GOT3 (cell line): ENCODE measurements at places on chromosomes 1 and 21.
A peak's percentile ranks its signal among the peaks of the same experiment; 100 is the strongest.

- DNase-seq = no peak
Measured at GRCh38 chr1:212234431-212235395, 50.5 kb upstream of the PPP2R5A start.

- no peak for DNase-seq
Measured at GRCh38 chr21:44628707-44629391, 2.0 kb downstream of the KRTAP10-9 start.

GRCh38 chr1:79193211-79194079 is 186.9 kb upstream of the ADGRL4 start:
- no peak for DNase-seq

GRCh38 chr1:54833121-54833520 is 32.0 kb upstream of the TTC22 start:
- no peak for DNase-seq

DNA sequence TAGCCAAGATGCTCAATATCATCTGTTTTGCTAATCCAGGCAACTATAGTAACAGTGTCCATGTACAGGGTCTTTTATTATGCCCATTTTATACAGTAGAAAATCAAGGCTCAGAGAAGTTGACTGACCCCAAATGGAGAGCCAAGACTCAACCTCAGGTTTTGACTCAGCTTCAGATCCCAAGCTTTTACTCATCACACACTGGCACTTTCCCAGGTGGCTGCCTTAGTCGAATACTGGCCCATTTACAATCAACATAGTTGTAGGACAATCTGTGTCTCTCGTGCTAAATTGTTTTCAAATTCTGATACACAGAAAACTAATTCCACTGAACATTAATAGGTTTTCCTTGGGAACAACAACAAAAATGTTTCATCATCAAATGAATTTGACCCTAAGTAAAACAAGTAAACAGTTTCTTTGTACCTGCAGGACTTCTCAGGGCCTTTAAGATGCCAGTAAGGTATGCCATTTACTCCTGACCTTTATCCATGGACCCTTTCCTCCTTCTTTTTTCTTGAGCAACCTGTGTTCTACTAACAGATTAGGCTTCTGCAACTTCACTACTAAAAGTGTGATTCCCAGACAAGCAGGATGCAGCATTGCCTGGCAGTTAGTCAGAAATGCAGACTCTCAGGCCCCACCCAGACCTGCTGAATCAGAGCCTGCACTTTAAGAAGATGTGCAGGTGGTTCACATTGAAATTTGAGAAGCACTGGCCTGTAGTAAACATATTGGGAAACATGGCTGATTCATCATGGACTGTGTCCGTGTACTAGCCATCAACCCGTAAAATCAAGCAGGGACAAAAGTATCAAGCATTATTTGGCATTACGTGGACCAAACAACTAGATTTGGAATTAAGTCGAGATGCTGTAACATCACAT is 128.8 kb downstream of the RRAGC start:
- DNase-seq = no peak

DNA sequence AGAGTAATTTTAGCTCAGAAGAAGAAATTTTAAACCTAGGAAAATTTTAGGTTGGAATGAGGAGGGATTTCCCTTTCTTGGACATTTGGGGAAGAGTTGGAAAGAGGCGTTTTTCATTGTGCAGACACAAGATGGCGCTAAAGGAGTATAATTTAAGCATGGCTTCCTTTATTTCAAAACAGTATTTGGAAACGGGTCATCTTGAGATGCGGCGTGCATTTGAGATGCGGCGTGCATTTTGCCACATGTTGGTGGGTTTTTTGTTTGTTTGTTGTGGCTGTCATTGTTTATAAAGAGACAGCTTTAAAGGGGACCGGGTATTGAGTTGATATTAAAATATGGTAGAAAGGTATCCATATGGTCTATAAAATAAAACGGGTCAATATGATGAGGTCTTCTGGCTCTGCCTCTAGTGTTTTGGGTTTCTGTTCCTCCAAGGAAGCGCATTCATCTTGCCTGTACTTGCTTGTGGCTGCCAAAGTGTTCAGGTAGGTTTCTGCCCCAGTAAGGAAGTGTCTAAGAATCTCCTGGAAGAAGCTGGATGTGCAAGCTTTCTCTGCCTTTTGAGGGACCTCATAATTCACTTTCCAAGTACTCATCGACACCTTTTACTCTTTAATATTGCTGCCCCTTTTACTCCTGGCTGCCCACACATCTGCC is 210.3 kb downstream of the SLC35F3 start:
- DNase-seq = no peak

GRCh38 chr1:235943581-235944114 is 76.9 kb upstream of the LYST start:
- no peak for DNase-seq

- DNase-seq = no peak
Measured at GRCh38 chr1:3644273-3644672, 5.6 kb downstream of the WRAP73 start.

DNA sequence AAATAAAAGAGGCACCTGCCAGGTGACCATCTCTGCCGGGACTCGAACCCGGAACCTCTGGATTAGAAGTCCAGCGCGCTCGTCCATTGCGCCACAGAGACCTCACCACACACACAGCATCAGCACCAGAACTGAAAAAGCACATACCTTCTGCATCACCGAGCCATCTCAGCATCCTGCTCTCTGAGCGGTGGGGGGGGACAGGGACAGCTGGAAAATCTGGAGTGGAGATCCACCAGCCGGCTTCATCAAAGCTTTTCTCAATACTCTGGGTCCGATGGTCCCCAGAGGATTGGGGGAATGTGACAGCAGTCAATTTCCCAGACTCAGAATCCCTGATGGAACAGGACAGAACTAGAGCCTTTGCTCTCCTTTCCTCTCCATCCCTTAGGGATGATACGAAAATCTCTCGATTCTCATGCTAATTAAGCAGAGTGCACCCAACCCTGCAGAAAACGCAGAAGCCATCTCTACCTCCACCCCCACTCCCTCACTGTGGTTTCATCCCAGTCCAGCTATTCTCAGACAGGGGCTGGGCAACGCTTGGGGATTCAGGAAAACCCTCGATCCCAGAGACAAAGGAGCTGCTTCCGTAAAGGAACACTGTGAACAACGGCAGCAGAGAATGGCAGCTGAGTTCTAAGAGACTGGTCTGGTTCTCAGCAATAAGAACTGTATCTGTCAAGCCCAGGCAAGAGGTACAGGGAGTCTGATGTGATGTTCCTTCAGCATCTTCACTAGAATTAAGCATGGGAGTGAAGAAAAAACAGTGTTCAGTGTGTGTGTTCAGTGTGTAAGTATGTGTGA is 29.6 kb upstream of the CADM3 start:
- DNase-seq = peak; percentile 24

DNA sequence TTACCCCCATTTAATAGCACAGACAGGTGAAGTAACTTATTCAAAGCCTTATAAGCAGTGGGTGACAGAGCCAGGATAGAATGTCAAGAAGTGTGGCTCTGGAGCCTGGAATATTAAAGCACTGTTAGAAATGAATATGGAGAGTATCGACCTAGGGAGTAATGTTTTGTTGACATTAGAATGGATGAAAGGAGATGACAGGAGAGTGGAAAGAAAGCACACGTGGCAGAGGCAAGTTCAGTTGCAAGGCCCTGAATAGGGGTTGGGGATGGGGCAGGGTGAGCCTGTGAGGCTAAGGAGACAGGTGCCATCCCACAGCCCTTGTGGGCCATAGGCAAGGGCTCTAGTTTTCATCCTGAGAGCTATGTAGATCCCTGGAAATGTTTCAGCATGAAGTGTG is 125.5 kb upstream of the PLXNA2 start:
- no peak for DNase-seq

GRCh38 chr21:45351526-45352275 is 53.3 kb upstream of the COL18A1 start:
- DNase-seq = no peak

- DNase-seq = no peak
Measured at GRCh38 chr1:85132078-85132720, 68.6 kb downstream of the SYDE2 start.

DNA sequence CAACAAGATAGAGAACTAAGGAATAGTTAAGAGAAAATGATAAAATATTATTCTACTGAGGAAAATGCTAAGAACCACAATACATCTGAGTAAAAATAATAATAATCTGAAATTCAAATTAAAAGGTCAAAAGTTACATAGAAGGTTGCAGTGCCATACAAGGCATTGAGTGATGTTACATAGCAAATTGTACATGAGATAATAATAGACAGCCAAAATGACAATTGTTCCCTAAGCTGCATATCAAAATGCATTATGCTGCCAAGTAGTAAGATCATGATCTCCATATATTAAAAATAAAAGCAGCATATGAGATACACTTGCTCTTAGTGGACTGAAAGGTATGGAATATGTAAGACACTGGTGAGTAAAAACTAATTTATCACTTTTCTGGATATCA is 547.7 kb downstream of the KCNT2 start:
- no peak for DNase-seq

DNA sequence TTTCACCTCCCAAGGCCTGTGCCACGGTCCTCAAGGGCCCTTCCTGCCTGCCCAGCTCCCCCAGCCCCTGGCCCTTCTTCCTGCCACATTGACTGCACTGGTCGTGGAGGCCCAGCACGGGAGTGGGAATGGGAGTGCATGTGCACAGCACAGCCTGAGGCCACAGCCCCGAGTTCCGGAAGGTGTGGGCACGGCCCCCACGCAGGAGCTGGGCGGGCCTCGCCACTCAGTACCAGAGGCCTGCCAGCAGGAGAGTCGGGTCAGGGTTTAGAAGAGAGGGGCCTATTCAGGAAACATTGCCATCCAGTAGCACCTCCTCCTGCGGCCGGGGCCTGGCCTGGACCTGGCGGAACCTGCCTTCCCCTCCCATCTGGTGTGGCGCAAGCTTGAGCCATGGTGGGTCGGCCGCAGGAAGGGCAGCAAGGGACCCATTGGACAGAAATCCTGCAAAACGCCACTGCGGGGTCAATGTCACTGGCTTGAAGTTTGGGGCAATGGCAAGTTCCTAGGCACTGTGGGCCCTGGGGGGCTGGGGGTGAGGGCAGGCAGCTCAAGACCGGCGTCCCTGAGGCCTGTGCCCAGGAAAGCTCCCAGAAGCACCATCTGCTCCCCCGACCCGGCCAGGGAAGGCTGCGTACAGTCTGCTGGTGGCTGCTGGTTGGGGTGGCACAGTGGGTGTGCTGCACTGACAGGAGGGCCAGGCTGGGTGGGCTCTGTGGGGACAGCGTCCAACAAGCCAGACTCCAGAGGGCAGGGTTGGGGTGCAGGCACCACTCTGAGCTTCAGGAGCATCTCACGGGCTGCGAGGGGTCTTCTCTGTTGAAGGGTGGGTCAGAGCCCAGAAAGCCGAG is 1.8 kb upstream of the TMEM52 start:
- no peak for DNase-seq

GRCh38 chr1:176198413-176198812 is 8.7 kb downstream of the COP1 start:
- no peak for DNase-seq

DNA sequence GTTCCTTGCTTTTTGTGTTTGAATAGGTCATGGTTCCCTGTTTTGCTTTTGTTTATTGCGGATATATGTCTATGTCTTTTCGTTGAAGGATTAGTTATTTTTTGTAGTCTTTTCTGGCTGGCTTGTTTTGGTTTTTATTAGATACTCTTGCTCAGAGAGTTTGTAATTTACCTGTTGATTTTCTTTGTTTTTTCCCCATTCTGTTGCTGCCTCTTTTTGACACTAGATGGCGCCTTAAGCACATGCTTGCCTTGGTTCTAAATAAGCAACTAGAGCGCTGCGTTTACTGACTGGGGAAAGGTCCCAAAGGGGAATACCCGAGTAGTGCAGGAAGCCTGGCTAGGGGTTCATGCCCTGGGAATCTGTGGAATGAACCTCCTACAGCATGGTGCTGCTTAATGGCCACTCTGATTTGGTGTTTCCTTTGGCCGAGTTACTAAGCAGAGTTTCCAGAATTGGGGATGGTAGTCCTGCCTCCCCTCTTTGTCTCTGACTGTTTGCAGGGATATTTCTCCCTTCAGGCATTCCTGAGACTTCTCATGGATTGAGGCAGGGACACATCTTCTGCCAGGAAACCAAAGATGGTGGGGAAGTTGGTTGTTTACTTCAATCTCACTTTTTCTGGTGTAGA is 143.2 kb downstream of the PTPRU start:
- DNase-seq = no peak

DNA sequence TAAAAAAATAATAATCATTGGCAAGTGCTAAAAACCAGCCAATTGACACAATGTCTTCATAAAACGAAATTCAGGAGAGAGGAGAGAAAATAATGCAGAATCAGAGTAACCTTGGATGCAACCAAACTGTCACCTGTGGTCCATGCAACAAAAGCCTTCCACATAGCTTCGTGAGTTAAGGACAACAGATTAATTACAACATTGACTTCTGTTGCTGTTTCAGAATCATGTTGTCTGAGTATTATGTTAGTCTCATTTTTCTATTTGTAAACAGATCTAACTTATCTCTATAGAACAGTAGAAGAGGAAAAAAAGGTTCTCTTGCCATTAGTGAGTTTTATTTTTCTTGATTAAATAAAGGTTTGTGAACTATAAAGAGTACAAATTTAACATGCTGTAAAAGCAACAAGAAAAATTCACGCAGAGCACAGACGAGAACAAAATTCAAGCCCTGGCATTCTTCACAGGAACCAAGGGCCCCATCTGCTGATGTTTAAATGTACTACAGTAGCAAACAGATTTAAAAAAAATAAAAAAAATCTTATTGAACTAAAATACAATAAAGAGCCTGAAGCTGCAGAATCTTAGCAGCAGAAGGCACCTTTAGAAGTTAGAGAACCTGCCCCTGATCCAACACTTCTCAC is 381.1 kb upstream of the PKN2 start:
- DNase-seq = no peak

- DNase-seq = no peak
Measured at GRCh38 chr1:224785040-224785328, 144.5 kb upstream of the DNAH14 start.

DNA sequence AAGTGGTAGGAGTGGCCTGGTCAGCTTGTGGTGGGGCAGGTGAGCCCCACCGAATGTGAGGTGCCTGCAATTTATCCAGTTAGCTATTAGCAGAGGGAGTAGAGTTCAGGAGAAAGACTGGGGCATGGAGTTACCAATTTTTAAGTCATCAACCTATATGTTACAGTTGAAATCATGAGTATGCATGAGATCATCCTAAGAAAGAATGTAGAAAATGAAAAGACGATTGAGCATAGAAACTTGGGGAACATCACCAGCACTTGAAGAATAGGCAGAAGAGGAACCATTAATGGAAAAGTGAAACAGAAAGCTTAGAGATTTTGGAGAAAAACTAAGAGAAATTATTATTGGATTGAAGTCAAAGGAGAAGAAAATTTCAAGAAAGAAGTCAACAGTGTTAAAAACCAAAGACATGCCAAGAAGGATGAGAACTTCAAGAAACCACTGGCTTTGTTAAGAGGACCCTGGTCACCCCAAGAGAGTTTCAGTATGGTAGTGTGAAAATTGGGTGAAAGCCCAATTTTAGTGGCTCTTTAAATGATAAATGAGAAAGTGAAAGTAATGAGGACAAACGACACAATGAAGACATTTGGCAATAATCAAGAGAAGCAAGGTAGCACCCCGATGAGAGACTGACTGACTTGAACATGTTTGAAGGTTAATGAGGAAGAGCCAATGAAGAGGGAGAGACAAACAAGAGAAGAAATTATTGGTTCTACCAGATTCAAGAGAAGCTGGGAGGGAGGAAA is 36.7 kb downstream of the DNASE2B start:
- no peak for DNase-seq
